A673 (cell line): ENCODE measurements at places on chromosomes 2 and 18. TPM values are rescaled to one million over a fixed set of nuclear protein-coding genes. Genes with fewer than 3 reads are reported as not detected.

The CTIF gene
- total RNA-seq: 23.5 and 29.8 TPM in 2 replicates

The ZNF2 gene
- 4.6 and 5.6 TPM in 2 replicates for total RNA-seq

The CRYGC gene
- total RNA-seq: not detected in 2 replicates

The SPOPL gene
- 20.3 and 21.1 TPM in 2 replicates for total RNA-seq

The HAUS1 gene
- total RNA-seq: 76.9 and 81.8 TPM in 2 replicates

The NOL4 gene
- total RNA-seq: 34.4 and 36.7 TPM in 2 replicates

The ALK gene
- total RNA-seq: 10.8 and 14.7 TPM in 2 replicates

The TAF4B gene
- 2.0 and 2.5 TPM in 2 replicates for total RNA-seq

The DPP4 gene
- 0.80 and 1.4 TPM in 2 replicates for total RNA-seq

The CD226 gene
- total RNA-seq: 0.71 and 1.1 TPM in 2 replicates

The OR6B2 gene
- not detected in 2 replicates for total RNA-seq

The PSMA8 gene
- total RNA-seq: not detected in 2 replicates

The DSG2 gene
- total RNA-seq: 0.11 TPM in 1 of 2 replicates, not detected in the other

The UGT1A3 gene
- total RNA-seq: not detected in 2 replicates

The ABCG8 gene
- not detected in 2 replicates for total RNA-seq

The BOLL gene
- not detected in 2 replicates for total RNA-seq

The POTEF gene
- total RNA-seq: not detected in 2 replicates

The CHST9 gene
- total RNA-seq: not detected in 2 replicates

The KYNU gene
- 0.44 and 2.5 TPM in 2 replicates for total RNA-seq

The CRYBA2 gene
- total RNA-seq: 1.1 and 1.3 TPM in 2 replicates

The GPBAR1 gene
- 0.30 and 0.46 TPM in 2 replicates for total RNA-seq

The LOXL3 gene
- total RNA-seq: 0.88 and 1.9 TPM in 2 replicates

The C2orf81 gene
- 1.6 and 1.9 TPM in 2 replicates for total RNA-seq

The SH2D6 gene
- 0.52 and 1.1 TPM in 2 replicates for total RNA-seq

The REV1 gene
- total RNA-seq: 38.1 and 41.2 TPM in 2 replicates

The STAMBP gene
- 66.3 and 67.1 TPM in 2 replicates for total RNA-seq

The ADNP2 gene
- 27.5 and 30.7 TPM in 2 replicates for total RNA-seq

The AMER3 gene
- not detected in 2 replicates for total RNA-seq

The SALL3 gene
- not detected in 2 replicates for total RNA-seq

The SNTG2 gene
- total RNA-seq: 3.7 and 3.8 TPM in 2 replicates

The ABCG5 gene
- not detected in 2 replicates for total RNA-seq

The VWA3B gene
- total RNA-seq: not detected in 2 replicates

The FRZB gene
- total RNA-seq: 1.8 and 3.6 TPM in 2 replicates

The SP5 gene
- total RNA-seq: not detected in 2 replicates

The EIF2AK2 gene
- total RNA-seq: 64.4 and 68.4 TPM in 2 replicates

The CREG2 gene
- not detected in 2 replicates for total RNA-seq

The RGPD3 gene
- total RNA-seq: 0.30 and 0.57 TPM in 2 replicates

The SERPINB13 gene
- 0.49 and 0.50 TPM in 2 replicates for total RNA-seq

The GALNT5 gene
- total RNA-seq: not detected in 2 replicates

The CTLA4 gene
- total RNA-seq: not detected in 2 replicates

The PCARE gene
- not detected in 2 replicates for total RNA-seq

The FAM161A gene
- total RNA-seq: 12.8 and 14.9 TPM in 2 replicates
